Activated effector memory CD4-positive, alpha-beta T cell treated with Interleukin-2 at 50 U/mL for 16 hours (primary cell): ENCODE measurements at places on chromosomes 2 and 18.

DNA sequence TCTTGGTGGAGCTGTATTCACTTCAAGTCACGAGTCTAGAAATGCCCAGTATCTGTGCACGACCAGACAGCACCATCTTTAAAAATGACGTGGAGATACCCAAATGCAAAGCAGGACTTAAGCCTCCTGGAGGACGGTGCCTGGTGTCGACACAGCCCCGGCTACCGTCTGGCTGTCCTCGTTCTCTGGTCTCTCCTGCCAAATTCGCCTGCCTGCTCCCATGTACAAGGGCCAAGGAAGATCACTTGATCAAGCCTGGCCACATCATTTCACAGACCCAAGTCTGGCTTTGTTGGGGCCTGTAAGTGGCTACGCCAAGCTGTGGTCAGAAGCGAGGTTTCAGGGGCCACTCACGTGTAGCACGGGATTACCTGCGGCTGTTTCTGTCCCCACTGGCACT lies 9.4 kb downstream of the ODC1 start:
- DNase-seq = no peak

DNA sequence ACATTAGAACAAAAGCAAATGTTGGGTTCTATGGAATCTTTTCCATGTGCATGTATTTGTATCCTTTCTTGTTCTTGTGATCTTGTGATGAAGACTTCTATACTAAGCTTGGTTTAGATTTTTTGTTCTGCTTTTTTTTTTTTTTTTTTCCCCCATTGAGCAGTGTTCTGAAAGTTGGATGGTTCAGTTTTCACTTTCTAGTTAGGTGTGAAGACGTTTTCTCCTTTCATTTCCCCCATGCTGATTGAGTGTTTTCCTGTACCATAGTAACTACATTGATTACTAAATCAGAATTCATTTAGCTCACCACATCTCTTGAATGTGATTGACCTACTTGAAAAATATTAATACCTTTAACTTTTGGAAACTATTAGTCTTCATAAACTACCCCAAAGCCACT lies 34.1 kb downstream of the NOP58 start:
- DNase-seq = no peak

DNA sequence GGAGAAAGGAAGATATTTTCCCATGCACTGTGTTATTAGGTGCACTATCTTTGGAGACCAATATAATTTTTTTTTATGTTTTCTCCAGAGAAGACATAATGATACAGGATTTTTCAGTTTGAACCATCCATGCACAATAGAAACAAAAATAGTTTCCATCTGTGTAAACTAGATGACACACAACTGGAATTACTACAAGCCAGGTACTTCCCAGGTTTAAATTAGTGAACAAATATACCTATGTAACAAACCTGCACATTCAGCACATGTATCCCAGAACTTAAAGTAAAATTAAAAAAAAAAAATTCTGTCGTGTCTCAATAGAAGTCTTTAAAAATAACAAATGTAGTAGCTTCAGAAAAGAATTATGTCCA lies 1616.8 kb upstream of the ACVR2A start:
- DNase-seq = no peak

DNA sequence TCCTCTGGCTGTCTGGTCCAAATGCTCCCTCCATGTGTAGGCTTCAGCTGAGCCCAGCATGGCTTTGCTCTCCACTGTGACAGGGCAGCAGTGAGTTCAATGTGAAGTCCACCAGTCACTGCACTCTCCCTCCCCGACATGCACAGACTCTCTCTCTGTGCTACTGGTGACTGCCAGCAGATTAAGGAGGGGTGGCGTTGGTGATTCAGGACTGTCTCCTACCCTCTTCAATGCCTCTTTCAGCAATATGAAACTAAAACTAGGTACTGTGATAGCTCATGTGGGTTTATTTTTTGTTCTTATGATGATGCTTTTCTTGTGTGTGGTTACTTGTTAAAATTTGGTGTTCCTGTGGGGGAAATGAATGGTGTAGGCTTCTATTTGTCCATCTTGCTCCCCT lies 201.0 kb upstream of the RBMS1 start:
- DNase-seq = no peak

DNA sequence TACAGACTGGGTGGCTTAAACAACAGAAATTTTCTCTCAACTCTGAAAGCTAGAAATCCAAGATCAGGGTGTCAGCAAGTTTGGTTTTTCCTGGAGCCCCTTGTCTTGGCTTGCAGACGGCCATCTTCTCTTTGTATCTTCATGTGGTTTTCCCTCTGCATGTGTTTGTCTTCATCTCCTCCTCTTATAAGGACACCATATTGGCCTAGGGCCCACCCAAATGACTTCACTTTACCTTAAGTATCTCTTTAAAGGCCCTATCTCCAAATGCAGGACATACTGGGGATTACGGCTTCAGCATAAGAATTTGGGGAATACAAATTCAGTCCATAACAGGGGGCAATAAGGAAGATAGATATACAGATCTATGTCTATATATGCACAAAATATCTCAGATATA lies 187.9 kb downstream of the MTCL1 start:
- DNase-seq = no peak

DNA sequence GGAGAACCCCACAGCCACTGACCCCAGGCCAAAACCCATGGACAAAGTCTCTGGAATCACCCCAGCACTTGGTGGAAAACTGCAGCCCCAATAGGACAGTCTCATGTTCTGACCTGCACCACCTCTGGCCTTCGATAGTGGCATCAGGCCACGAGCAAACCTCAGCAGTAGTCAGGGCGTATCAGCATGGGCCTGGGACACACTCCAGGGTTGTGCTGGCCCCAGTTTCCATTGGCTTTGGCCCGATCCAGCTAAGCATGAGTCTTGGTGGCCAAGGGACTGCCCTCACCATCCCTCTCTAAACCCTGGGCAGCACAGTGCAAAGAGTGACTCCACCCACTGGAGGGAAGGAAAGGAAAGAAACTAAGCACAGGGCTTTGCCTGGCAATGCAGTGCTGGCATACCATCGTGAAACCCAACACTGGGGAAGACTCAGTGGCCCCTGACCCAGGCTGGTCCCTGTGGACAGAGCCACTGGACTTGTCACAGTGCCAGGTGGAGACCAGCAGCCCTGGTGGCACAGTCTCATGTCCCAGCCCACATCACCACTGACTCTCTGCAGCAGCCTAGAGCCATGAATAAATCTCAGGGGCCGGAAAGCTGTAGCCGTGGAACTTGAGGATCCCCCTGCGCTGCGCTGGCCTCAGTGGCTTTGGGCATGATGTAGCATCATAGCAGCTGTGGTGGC lies 46.3 kb downstream of the ZNF519 start:
- DNase-seq = no peak

DNA sequence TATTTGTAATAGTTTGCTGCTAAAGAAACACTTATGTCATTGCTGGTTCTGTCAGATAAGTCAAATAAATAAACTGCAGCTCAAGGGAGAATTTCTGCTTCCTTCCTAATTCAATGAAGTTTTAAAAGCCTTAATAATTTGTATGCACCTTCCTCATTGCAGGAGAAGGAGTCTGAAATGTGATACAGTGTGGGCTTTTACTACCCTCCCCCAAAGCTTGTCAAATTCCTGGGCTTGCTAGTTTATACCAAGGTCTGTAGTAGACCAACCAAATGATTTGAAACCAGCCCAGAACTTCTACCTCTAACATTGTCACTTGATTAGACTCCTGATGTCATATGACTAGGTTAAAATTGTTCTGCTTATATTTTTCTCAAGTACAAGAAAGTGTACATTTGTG lies 131.8 kb downstream of the DTNA start:
- no peak for DNase-seq

DNA sequence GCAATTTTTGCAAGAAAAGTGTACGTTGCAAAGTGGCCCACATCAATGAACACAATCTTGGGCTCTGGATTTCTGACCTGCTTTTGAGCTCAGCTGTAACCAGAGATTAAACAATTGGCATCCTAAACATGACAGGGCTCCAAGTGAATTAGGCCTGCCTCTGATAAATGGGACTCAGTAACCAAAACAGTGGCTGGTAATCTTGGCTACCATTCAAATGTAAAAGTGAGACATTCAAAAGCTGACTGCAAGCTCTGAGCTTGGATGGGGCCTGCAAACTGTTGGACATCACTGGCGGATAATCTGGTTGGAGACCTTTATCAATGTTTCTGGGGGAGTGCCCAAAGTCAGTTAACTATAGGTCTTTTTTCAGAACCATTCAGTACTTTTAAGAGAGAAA lies 160.7 kb downstream of the RAB3GAP1 start:
- DNase-seq = no peak

DNA sequence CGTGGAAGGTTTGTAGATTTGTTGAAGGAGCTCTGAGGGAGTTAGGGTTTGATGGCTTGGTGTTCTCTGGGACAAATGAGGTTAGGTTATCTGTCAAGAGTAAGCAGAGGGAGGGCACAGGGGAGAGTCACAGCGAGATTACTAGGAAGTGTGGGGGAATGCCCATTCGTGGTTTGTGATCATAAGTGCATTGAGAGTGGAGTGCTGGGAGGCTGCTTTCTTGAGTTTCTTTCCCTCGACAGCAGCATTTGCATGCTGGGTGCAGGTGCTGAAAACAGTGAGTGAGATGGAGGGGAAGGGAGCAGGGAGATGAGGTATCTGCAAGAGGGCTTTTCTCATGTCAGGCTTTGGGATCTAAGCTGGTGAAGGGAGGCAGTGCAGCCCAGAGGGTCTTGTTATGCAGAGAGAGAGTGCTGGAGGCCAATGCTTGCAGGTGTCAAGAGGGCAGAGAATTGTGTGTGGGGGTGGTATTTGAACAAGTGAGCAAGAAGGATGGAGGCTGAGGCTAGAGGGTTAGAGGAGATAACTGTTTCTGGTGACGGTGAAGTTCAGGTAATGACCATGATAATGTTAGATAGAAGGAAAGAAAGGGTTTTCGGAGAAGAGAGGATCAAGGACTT lies 8.8 kb downstream of the RALB start:
- DNase-seq = no peak

- no peak for DNase-seq
Observed at GRCh38 chr2:167181688-167182087, 293.4 kb downstream of the XIRP2 start.

DNA sequence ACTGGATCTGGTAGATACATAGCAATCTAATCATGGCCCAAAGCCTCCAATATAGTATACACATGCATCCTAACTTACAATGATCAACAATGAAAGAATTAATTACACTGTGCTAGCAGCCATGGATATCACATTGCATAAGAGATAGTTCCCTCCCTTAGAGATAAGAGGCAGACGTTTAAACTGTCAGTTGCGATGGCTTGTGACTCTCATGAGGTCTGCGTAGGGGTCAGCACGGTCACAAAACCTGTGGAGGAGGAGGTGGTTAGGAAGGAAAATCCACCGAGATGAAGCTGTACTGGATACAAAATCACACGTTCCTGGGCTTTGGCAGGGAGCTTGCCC lies 800 bp upstream of the RALB start:
- no peak for DNase-seq
